ENCODE measurements at places on chromosomes 3 and 15.

GRCh38 chr15:89070197-89071124 is 17.8 kb upstream of the ABHD2 start:
- DNase-seq, result no peak

DNA sequence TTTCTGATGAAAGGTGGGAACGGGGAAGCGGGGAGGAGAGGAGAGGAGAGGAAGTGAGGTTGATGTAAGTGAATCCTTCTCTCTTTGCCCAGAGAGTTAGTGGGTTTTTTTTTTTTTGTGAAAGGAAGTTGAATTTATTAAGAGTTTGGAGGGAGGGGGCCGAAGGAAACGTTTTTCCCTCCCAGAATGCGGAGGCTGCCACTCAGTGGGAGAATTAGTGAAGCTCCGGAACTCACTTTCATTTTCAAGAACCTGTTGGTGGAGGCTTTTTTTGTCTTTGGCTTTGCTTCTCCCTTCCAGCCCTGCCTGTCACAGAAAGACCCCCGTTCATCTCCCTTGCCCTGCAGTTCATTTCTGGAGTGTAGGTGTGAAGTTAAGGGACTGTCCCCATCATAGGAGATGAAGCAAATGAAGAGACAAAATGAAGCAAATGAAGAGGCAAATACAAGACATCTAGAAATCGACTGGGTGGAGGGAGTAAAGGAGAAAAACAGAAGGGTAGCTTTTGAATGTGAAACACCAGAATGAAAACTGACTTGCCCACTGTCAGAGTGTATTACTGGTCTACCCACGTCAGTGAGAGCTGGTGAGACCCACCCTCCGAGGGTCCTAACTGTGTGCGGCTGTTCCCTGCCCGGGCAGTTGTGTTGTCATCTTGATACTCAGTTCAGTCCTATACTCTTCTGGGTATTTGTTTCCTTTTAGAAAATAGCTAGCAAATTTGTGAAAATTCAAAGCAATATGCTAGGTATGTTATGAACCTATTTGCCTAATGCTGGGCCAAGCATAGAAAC is 91.5 kb downstream of the ITPR1 start:
- no peak for DNase-seq

DNA sequence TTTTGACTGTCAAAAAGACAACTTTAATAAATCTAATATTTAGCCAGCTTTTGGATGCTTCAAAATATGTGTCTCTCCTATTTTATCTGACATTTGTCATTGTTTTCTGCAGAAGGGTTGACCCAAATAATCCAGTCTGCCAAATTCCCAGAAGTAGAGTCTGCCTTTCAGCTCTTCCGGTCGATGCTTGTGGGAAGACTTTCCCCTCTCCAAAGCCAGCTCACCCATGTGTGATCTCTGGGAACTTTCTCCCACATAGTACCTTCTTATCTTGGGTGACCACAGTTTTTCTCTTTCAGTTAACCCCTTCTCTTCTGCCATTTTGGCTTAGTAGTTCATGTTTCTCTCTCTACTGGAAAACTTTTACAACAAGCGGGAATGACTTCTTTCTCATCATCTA is 94.1 kb downstream of the ASB7 start:
- no peak for DNase-seq

DNA sequence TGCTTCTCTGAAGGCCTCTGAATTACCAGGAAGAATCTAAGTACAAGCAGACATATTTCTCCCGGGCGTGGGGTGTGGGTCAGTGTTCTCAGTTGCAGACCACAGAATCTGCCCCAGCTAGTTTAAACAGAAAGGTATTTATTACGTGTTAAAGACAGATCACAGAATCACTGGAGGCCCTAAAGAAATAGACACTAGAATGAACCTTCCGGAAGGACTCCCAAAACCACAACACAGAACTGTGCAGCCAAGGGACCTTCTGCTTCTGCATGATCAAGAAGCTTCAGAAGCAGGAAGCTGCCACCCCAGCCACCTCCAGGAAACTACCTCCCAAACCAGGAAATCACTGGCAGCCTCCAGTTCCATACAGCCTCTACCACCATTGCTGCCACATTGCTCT is 32.7 kb upstream of the ZFAND6 start:
- no peak for DNase-seq

DNA sequence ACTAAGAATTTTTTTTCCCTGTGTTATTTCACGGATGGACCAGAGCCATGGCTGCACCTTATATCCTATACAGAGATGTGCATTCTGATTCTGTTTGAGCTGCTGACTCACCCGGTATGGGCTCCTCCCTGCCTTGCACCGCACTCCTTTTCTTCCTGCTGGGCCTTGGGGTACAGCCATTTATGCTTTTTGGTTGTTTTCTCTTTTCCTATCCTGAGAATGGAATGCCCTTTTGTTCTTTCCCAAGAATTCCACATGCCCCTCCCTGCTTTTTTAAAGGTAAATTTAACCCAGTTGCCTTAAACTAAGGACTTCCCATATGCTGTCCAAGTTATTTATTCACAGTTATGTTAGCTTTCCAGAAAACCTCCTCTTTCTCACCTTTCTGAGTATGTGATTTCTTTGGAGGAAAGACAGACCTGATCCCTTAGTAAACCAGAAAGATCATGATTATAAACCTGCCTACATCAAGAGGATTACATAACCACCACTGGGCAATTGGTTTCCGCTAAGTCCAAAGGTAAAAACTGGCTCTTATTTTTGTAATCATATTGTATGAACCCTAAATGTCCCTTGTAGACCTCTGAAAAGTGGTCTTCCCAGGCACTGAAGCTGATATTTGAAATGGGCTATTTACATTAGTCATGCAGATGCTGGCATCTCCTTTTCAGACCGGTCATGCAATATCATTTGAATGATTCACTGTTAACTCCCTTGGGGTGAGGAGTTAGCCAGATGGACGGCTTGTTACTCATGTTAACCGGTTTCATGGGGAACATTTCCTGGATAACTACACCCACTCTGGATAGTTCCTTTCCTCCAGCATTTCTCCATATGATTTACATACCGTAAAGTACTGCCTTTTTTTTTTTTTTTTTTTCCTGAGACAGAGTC is 45.5 kb downstream of the TMOD3 start:
- DNase-seq, result no peak

GRCh38 chr3:28756056-28756455 is 407.4 kb upstream of the AZI2 start:
- DNase-seq, result no peak
